Gastroesophageal sphincter (tissue), 4 donors: ENCODE measurements at places on chromosomes 7 and 10.

DNA sequence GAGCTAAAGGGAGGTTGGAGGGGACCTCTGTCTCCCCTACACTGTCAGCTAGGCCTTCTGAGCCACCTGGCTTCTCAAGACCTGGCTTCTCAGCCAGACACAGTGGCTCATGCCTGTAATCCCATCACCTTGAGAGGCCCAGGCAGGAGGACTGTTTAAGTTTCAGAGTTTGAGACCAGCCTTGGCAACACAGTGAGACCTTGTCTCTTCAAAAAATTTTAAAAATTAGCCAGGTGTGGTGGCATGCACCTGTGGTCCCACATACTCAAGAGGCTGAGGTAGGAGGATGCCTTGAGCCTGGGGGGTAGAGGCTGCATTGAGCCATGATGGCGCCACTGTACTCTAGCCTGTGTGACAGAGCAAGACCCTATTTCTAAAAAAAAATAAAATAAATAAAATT, 33.1 kb downstream of the PIP4K2A start:
- no peak for ATAC-seq

DNA sequence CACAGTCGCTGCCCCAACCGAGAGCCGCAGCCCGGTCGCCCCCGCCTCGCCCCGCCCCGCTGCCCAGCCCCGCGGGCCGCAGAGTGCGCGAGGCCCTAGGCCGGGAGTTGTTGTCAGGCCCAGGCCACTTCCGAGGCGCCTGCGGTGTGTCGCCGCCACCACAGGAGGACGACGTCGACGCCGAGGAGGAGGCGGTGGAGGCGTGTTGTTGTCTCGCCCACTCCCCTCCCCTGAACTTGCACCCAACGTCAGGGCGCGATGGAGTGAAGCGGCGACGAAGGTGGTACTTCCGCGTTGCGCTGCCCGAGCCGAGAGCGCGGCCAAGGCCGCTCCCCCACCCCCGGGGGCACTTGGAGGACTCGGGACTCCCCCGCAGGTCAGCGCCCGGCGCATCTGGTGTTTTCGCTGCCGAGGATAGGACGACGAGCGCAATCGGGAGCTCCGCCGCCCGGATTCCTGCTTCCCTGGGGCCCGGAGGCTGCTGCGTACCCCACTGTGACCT, at the start of gene CDK13:
Gene CDK13, plus strand, starts transcription at position 286 of the 502 bp plus-strand sequence. CDS start 386 bp downstream, outside the sequence.
- ATAC-seq, result peak; percentile 62

- no peak for ATAC-seq
Measured at GRCh38 chr7:70477036-70478010, 654.6 kb upstream of the GALNT17 start.

DNA sequence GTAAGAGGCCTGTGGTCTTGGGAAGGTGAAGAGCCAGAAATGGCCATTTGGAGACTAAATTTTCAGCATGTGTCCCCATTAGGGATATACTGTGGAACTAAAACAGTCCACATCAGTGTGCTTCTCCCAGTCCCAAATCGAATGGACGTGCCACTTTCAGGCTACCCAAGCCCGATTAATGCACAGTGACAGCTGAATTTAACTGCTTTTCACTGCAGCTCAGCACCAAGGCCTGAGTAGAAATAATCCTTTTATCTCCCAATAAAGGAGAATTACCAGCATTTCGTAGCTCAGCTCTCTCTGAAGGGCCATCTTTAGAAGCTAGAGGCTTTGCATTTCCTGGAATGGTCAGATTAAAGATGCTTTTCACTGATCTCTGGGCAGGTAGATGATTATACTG, 183.3 kb downstream of the NPSR1 start:
- no peak for ATAC-seq

GRCh38 chr7:138358850-138359341, 101.2 kb upstream of the TRIM24 start:
- no peak for ATAC-seq

- no peak for ATAC-seq
Measured at GRCh38 chr7:45922810-45923209, 1.7 kb upstream of the IGFBP3 start.

DNA sequence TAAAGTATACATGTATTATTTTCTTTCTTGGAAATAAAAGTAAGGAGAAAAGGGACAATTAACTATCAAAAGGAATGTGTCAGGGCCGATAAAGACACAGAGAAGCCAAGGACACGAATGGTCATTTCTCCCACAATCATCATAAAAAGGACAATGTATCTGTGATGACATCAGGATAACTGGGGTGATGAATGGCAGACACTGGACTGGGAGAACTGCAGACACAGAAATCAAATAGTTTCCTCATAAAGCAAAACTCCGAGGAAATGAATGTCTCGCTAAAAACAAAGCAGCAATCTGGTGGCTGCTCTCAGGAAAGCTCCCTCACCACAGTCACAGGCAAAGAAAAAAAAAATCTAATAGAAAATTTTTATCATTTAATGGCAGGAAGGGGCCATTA, 69.3 kb upstream of the NPY start:
- ATAC-seq, result no peak

GRCh38 chr10:33506838-33507661, 172.6 kb upstream of the NRP1 start:
- ATAC-seq, result peak; percentile 33

GRCh38 chr10:123143162-123143824, 4.6 kb upstream of the HMX2 start:
- no peak for ATAC-seq

- no peak for ATAC-seq
Measured at GRCh38 chr7:70920876-70921275, 211.1 kb upstream of the GALNT17 start.

- ATAC-seq, result no peak
Measured at GRCh38 chr7:54563329-54563916, 21.2 kb downstream of the VSTM2A start.
